Motor neuron (in vitro differentiated cells): ENCODE measurements at places on chromosomes 5 and 9. TPM values are rescaled to one million over a fixed set of nuclear protein-coding genes. Genes with fewer than 3 reads are reported as not detected.

DNA sequence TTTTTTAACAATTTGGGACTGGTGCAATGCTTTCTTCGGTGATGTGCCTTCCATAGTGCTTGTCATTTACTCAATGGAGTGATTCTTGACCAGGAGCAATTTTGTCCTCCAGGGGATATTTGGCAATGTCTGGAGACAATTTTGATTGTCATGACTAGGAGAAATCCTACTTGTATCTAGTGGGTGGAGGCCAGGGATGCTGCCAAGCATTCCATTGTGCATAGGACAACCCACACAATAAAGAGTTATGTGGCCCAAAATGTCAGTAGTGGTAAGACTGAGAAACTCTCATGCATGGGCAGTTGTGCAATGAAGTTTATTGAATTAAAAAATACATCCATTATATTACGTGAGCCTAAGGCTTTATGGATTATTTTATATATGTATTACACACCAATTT, 70.5 kb downstream of the FOCAD start:
- ATAC-seq: no peak

DNA sequence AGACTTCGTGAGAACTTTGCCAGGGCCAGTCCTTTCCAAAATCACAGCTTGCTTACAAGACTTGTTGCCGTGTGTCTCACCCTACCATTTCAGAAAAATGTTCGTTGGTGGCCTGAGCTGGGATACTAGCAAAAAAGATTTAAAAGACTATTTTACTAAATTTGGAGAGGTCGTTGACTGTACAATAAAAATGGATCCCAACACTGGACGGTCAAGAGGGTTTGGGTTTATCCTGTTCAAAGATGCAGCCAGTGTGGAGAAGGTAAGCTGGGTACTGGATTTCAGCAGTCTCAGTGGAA, 1.4 kb downstream of the HNRNPAB start:
- ATAC-seq: no peak

DNA sequence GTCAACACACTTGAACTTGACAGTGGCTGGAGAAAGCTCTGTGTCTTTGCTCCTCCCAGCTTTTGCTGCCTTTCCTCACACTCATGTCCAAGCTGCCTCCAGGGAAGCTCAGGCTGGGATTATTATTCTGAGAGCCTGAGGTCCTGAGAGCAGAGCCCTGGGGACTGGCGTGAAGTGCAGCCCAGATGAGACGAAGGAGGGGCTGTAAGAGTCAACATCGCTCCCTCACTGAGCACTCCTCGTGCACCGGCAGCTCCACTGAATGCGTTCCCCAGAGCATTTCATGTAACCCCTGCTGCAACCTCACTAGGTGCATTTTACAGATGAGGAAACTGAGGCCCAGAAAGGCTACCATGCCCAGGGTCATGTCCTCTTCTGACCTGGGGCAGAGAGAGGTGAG, 63.5 kb upstream of the PHYKPL start:
- no peak for ATAC-seq

DNA sequence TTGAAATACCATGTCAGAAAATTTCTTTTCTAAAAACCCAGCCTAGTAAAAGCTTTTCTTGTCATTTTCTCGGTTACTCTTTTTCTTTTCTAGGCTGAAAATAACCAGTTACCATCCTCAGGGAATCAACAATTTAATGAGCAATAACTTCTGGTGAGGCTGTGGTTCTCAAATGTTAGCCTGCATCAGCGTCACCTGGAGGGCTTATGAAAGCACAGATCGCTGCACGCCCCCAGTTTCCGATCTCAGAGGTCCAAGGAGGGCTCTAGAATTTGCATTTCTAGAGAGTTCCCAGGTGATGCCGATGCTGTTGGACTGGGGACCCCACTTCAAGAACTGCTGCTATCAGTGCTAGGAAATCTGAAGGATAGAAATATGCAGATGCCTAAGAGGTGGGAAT, 28.9 kb upstream of the TLE1 start:
- no peak for ATAC-seq

DNA sequence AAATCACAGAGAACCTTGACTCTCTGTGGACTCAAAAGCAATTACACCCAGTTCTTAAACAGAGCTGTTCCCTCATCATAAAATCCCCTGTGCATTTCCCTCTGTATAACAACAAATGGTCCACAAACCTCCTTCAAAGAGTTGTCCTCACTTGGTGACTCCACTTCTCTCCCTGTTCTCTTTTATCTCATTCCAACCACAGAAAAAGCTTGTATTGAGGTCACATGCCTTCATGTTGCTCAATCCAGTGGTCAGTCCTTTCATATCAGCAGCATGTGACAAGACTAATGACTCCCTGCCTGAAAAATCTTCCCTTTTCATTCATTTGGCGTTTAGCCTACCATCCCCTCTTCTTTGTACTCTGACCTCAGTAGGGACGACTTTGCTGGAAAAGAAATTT, 158.0 kb downstream of the DEPDC1B start:
- no peak for ATAC-seq

The CD14 gene
- 0.50 and 1.0 TPM in 2 replicates for total RNA-seq

- no peak for ATAC-seq
These were observed 82.6 kb downstream of the WNK2 start for GRCh38 chr9:93266521-93267001.

- ATAC-seq: no peak
These were observed 68.3 kb downstream of the WNK2 start for GRCh38 chr9:93252116-93252780.

- no peak for ATAC-seq
These were observed 67.4 kb downstream of the RAPGEF1 start for GRCh38 chr9:131672451-131672850.

The C7 gene
- total RNA-seq: 0.54 TPM in 1 of 2 replicates, not detected in the other

The SHROOM1 gene
- total RNA-seq: 2.4 and 7.6 TPM in 2 replicates

DNA sequence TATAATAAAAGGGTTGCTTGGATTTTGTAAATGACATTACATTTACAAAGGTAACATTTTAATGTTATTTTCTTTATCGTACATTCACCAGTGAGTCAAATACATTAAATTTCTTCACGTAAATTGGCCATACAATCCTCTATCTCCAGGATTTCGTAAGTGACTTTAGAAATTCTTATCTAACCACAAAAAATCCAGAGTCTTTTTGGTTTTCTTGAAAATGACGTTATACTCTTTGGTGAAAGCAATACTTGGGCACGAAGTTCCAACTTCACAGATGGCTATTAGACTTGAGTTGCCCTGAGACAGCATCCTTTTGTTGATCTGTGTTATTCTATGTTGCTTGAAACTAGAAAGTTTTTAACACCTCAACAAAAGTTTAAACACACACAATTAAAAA, 87.4 kb upstream of the CDH10 start:
- no peak for ATAC-seq

The SRP19 gene
- 61.5 and 64.4 TPM in 2 replicates for total RNA-seq

GRCh38 chr5:180135128-180135955, 63.8 kb upstream of the RNF130 start:
- no peak for ATAC-seq

DNA sequence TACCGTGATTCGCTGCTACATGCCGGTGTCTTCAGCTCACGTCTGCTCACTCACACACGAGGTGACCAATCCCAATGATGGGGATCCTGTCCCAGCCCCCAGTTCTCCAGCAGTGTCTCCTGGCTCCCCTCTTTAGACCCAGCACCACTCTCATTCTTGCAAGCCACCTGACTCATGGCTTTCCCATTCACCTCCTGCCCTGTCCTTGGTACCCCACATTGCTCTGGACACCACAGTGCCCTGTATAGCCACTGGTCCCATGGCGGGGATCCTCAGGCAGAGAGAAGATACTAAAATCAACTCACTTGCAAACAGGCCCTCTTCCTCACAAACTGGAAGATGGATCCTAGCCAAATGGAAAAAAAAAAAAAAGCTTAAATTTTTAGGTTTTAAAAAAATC, 81.0 kb downstream of the SLIT3 start:
- no peak for ATAC-seq

- ATAC-seq: no peak
These were observed 257.5 kb upstream of the PANK3 start for GRCh38 chr5:168836603-168837231.

DNA sequence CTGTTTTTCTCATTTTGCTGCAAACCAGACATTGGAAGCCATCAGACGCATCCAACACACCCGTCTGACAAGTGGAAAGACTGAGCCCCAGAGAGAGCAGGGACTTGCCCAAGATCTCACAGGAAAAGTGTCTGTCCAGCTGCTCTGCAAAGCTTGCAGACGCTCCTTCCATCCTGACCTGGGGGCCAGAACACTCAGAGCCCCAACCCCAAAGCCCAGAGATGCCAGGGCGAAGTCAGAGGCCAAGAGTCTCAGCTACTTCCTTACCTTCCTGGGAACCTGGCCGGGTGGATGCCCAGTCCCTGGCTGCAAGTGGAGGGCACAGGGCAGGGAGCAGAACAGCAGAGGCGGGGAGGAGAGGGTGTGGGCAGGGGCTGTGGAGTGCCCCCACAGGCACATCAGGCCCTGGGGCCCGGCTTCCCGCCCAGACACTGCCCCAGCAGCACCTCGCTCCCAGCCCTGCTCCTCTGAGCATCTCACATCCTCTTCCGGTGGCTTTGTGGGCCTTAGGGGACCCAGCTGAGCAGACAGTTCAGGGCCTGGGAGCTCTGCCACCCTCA, 9.7 kb upstream of the RALGDS start:
- ATAC-seq: no peak
